ENCODE measurements at places on chromosomes 16 and 17.
A peak's percentile ranks its signal among the peaks of the same experiment; 100 is the strongest.

DNA sequence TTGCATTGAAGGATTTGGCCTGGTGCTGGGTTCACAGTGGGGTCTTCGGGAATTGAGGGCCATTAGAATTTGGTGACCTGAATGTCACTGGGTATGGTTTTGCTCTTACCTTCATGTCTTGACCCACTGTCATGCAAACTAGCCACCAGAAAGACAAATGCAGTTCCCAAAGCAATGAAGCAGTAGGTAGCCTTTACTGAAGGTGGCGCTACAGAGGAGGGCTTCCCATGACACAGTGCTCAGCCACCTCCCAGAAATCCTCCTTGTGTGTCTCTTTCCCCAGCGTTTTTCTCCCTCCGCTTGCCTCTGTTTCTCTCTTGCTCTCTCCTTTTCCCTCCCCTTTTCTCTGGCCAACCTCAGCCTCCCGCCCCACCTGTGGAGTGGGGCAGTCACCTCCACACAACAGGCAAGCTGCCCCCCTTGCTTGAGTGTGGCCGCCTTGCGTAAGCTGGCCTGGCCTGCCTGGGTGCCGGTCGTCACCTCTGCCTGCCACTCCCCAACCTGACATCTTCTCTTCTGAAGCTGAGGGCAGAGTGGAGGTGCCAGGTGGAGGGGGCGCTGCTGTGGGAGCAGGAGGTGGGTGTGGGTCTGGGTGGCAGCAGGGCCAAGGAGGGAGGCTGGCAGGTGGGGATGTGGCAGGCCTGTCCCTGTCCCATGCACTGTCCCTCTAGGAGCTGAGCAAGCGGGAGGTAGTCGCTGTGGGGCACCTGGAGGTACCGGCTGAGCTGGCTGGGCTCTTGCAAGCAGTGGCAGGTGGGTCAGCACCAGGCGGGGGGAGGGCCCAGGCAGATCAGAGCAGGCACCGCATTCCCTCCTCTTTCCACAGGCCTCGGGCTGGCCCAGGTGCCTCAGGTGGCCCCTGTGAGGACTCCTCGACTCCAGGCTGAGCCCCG lies 34.7 kb downstream of the MYO15A start:
- no peak for DNase-seq

DNA sequence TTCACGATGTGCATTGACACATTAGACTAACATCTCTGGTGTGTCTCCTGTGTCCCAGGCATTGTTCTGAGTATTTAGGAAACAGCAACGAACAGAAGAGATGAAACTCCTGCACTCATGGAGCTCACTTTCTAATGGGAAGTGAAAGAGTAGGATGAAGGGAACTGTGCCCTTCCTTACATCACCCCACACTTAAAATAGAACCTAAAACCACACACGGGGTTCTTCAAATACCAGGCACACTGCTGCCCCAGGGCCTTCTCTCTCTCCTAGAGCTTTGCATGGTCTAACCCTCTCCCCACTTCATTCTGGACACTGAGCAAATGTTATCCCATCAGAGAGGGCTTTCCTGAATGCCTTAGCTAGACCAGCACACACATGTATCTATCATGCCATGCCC lies 33.7 kb downstream of the TRIM25 start:
- no peak for DNase-seq

- DNase-seq: peak; percentile 67
Observed at GRCh38 chr17:43576563-43577229, 30.6 kb upstream of the ETV4 start.

- no peak for DNase-seq
Observed at GRCh38 chr17:79497777-79498348, 113.0 kb downstream of the RBFOX3 start.

DNA sequence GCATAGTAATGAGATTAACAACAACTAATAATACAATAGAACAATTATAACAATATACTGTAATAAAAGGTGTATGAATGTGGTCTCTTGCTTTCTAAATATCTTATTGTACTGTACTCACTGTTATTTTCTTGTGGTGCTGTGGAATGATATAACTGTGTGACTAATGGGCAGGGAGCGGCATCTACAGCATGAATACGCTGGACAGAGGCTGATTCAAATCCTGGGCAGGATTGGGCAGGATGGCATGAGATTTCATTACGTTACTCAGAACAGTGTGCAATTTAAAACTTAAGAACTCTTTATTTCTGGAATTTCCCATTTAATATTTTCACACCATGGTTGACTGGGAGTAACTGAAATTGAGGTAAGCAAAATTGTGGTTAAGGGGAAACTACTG lies 1239.8 kb upstream of the GOT2 start:
- DNase-seq: no peak

DNA sequence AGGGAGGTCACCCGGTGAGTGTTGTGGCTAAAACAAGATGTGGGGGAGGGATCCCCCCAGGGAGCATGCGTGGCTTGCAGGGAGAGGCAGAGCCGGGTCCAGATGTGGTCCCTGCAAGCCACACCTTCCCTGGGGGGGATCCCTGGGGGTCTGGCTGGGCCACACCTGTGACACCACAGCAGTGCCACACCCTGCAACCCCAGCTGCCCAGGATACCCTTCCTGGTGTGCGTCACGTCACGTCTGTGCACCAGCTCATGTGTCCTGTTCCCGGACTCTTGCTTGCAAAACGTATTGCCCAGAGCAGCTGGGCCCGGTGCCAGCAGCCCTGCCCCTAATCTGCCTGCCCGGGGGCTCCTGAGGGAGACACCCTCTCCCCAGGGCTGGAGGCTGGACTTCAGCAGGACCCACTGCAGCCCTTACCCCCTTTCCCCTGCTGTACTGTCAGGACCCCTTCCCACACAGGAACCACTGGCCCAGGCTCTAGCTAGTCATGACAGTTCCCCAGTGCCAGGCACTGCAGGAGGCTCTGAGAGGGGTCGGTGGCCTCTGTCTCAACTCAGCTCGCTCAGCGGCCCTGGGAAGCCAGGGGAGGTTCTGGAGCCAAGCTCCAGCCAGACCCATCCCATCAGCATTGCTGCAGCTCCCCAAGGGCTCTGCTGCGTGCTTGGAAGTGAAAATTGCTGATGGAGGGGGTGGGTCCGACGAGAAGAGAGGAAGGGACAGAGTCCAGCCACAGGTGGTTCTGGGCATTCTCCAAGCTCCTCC lies 25.8 kb upstream of the ACSF3 start:
- no peak for DNase-seq

DNA sequence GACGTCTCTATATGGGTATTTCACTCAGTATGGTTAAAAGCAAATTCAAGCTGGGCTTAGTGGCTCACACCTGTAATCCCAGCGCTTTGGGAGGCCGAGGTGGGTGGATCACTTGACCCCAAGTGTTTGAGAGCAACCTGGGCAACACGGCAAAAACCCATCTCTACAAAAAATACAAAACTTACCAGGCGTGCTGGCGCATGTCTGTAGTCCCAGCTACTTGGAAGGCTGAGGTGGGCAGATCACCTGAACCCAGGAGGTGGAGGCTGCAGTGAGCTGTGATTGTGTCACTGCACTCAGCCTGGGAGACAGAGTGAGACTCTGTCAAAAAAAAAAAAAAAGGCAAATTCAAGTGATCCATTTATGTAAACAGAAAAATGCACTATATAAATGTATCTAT lies 1.3 kb upstream of the TNFRSF17 start:
- DNase-seq: no peak

- DNase-seq: no peak
Observed at GRCh38 chr16:66578651-66579531, at the start of gene CMTM2. TSS of gene CMTM2 (plus strand) at chr16:66579463. CDS start at chr16:66579608, 145 bp downstream.

DNA sequence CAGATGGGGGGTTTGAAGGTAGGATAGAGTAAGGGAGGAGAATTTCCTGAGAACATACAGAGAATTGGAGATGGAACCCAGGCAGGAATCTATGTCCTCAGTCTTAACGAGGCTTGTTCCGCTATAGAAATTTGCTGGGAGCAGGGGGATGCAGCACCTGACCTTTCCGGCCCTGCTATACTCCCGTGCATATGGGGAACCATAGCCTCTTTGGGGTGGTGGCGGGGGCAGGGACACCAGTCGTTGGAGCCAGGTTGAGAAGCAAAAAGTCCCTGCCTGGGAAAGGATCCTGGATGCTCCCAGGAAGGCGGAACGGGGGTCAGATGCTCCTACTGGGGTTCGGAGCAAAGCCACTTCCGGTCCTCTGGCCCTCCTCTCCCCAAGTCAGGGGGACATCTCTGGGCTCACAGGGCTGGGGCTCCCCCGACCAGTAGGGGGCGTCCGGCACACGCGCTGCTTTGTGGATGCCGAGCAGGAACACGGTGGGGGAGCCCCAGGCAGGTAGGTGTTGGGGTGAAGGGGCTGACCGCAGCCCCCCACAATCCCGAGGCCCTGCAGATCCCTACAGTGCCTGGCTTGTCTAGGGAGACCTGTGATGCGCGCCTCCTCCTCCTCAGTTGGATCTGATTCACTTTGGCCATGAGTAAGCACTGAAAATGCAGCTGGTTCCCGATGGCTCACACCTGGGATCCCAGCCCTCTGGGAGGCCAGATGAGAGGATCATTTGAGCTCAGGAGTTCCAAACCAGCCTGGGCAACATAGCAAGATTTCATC lies 15.5 kb upstream of the TFAP4 start:
- peak; percentile 78 for DNase-seq

GRCh38 chr17:55322453-55322985 lies 57.8 kb downstream of the HLF start:
- no peak for DNase-seq

GRCh38 chr16:28924762-28925385 lies at the start of gene RABEP2:
TSS of gene RABEP2 (minus strand) at chr16:28925238. CDS start at chr16:28925163, 75 bp downstream.
- peak; percentile 99 for DNase-seq

- no peak for DNase-seq
Observed at GRCh38 chr16:51121850-51122249, 29.2 kb downstream of the SALL1 start.

GRCh38 chr17:2693561-2694380 lies 17.8 kb downstream of the CLUH start:
- no peak for DNase-seq

- no peak for DNase-seq
Observed at GRCh38 chr17:59388069-59388556, 56.7 kb downstream of the YPEL2 start.

- no peak for DNase-seq
Observed at GRCh38 chr17:4116516-4116915, 26.3 kb downstream of the ZZEF1 start.

DNA sequence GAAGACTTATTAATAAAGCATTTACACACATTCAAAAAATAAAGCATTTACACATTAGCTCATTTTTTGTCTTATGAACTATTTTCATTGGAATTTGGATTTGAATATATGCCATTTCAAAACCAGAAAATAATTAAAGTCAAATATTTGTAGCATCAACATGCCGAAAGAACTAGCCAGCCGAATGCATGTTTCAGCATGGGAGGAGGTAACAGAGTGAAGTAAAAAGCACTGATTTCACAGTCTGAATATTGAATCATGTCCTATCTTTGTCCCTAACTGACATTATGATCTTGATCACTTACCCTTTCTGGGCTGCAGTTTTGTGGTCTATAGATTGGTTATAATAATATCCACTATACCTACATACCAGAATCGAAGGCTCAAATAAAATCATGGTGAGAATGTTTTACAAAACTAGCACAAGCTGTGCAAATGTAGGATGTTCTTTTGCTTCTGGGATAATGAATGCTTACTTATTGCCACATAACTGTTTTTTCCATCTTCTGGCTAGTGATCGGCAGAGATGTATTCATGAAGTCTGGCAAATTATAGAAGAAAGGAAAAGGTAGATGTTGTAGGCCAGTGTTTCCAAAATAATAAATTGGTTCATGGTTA lies 84.7 kb downstream of the TUBD1 start:
- no peak for DNase-seq

DNA sequence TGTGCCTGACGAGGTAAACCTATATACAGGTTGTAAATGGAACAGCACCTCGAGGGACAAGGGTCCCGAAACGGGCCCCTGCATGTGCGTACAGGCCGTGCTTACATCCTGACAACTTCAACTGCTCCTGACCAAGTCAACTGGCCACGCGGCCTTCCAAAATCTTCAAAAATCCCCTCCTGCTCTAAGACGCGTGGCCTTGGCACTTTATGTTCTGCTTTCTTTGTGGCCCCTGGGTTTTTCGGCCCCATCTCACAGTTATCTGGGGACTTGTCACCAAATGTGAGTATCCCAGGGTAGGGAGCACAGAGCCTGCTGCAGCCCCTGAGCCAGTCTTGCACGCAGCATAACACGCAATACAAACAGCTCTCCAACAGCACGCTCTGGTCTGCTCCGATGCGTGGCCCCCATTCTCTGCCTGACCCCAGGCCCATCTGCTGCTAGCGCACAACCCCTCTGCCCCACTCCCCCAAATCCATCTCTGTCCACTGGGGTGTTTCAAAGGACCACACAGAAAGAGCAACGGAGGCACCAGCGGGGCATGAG lies 659 bp downstream of the RPH3AL start:
- no peak for DNase-seq

- DNase-seq: no peak
Observed at GRCh38 chr17:78922816-78923498, 2.2 kb downstream of the TIMP2 start.

- no peak for DNase-seq
Observed at GRCh38 chr17:30956764-30957374, 14.0 kb upstream of the RNF135 start.

- no peak for DNase-seq
Observed at GRCh38 chr17:12107905-12108304, 87.2 kb downstream of the MAP2K4 start.

DNA sequence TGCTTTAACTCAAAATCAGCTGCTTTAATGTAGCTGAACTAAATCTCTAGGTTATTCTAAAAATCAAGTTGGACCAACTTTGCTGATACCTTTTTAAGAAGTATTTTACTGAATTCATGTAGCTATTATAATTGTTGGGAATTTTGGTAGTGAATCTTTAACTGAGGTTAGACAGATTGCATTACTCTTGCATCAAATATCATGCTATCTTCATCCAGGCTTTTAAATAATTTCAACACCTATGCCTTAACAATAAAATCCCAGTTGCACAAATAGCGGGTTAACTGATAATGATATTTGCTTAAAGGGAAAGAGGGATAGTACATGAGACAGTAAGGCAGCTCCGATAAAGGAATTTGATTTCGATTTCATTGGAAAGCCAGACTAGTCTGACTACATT lies 241.3 kb upstream of the TBX2 start:
- DNase-seq: no peak

- no peak for DNase-seq
Observed at GRCh38 chr17:82177761-82178498, 34.7 kb downstream of the CCDC57 start.

DNA sequence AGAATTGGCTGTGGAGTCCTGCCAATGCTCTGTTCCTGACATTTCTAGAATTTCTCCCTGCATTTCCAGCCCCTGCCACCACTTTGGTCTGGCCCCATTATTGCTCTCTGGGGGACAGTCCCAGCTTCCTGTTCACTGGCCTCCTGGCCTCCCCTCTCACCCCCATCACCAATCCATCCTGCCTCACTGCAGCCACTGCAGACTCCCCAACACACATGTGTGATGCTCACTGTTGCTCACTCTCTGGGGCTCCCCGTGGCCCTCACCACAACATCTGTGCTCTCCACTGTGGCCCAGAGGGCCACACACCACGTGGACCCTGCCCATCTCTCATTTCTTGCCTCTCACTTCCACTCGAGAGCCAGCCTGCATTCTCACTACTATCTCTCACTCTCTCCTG lies 64.6 kb downstream of the SREBF1 start:
- no peak for DNase-seq
